ENCODE measurements at places on chromosomes 2 and 18.

- DNase-seq, result no peak
These were observed 1748.4 kb upstream of the CELF4 start for GRCh38 chr18:39313992-39314391.

DNA sequence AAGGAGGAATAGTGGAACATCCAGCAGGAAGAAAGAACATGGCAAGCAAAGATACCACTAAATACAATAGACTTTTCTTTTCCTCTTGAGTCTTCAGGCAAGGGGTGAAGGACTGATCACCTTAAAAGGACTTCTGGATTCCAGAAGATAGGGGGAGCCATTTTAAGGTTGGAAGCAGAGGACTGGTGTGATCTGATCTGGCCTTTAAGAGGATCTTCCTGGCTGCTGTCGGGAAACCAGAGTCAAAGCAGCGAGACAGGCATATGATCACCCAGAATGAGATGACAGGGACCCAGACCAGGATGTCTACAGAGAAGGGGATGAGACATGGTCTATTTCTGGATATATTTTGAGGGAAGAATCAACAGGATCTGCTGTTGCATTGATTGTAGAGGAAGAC lies 558.0 kb downstream of the STK39 start:
- no peak for DNase-seq

DNA sequence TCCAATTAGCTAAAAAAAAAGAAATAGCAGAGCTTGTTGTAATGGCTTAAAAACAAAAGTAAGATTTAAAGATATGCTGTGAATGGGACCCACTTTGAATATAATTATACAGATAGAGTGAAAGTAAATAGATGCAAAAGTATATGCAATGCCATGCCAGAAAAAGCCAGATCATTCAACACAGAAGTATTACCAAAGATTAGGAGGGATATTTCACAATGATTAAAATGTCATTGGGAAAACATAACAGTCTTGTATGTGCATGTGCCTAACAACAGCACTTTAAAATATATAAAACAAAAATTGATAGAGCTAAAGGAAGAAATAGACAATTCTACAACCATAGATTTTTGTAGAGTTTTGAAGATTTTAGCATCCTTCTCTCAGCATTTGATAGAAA lies 19.9 kb upstream of the SIGLEC15 start:
- no peak for DNase-seq

DNA sequence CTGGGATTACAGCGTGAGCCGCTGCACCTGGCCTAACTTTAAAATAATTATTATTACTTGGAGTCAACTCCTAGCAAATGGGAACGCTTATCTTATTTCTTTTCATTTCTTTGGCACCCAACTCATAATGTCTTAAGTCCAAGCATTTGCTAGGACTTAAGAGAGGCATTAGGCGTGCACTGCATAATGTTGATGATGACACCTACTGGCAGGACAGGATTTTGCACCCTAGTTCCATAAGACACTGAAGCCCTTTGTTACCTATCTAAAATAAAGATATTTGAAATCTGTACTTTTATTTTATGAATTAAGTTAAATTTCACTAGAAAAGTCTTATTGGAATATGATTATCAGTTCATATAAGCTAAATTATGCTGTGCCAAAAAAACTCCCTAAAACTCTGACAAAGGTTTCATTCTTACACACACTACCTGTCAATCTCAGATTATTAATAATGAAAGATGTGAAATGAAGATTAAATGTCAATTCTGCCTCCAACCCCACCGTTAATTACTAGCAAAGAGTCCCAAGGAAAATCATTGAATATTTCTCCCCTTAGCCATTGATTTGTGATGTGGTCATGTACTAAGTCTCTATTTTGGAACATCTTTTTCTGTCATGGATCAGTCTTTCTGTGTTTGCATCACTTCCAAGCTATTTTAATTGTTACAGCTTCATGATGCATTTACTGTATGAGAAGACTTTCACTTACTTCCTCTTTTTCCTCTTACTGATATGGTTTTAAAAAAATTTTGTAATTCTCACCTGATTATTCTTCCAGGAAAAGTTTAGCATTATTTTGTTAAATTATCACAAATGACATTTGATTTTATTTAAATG lies 12.7 kb upstream of the CDH2 start:
- no peak for DNase-seq

GRCh38 chr2:198597648-198598047 lies 793.3 kb downstream of the PLCL1 start:
- no peak for DNase-seq

DNA sequence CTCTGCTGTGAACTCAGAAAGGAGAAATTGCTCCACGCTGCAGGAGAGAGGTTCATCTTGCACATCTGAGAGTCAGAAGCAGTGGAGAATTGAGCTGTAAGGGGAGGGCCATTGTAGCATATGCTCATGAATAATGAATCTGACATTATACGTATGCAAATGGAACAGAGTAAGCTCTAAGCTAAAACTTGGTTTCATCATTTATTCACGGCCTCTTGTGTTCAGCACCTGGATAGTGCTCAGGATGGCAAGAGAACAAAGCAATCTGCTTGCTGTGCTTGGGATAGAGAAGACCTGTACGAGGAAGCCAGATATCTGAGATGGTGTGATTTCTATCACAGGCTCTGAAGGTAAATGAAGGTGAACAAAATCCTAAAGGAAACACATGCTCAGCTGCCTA lies 87.9 kb upstream of the GCFC2 start:
- DNase-seq, result no peak

DNA sequence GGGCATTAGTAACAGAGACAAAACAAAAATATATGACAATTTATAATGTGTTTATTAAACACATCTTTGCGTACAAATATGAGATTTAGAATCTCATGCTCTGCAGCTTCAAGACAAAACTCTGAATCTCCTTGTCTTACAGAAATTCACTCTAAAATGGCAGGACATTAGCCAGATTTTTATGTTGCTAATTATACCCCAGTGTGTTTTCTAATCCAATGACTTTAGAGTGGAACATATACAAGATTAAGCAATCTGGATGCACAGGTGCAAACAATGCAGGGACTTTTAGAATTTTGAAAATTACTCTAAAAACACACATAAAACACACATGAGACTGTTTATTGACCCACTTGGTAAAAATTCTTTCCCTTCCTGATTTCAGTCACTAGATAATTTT lies 85.9 kb downstream of the CALCRL start:
- DNase-seq, result no peak

DNA sequence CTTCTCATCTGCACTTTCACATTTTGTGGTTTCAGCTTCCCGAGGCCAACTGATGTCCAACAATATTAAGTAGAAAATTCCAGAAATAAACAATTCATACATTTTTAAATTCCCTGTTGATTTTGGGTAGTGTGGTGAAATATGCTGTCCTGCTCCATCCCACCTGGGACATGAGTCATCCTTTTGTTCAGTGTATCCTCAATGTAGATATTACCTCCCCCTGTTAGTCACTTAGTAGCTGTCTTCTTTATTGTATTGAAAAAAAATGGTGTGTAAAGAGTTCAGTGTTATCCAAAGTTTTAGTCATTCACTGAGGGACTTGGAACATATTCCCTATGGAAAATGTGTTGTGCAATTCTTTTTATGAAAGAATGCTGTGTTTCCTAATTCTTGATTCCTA lies 348.1 kb downstream of the SOCS6 start:
- no peak for DNase-seq

GRCh38 chr2:235527806-235528469 lies 34.1 kb downstream of the AGAP1 start:
- DNase-seq, result no peak

DNA sequence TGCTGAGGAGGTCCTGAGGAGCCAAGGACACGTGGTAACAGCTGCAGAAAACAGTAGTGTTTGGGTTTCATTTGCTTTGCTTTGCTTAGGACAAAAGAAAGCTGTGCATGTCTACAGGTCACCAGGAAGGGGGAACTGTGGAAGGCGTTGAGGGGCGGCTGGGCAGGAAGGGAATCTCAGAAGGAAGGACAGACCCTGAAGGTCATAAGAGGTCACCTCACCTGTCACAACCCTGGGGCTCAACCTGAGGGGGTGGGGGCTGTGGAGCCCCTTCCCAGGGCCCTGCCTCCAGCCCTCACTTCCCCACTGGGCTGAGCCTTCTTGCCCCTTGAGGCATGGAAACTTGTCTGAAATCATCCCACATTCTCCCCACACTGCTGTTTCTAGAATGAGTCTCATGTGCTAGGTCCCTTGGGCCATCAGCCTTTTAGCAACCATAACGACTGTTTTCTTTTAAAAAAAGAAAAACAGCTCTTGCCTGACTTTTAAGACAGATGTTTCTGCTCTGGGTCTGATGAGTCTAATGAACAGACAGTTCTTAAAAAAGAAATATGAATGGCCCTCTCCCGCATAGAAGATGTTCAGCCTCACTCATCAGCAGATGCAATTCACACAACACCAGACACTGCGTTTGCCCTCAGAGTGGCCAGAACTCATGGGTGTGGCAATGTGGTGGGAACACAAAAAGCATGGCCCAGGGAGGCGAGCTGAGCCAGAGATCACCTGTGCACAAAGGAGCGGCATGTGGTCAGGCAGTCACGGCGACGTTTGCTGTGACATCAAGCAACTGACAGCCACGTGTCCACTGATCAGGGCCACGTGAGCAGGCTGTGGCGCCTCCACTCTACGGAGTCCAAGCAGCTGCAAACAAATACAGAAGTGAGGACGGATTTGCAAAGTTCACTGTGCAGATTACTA lies 84.0 kb downstream of the SEPTIN10 start:
- DNase-seq, result no peak

DNA sequence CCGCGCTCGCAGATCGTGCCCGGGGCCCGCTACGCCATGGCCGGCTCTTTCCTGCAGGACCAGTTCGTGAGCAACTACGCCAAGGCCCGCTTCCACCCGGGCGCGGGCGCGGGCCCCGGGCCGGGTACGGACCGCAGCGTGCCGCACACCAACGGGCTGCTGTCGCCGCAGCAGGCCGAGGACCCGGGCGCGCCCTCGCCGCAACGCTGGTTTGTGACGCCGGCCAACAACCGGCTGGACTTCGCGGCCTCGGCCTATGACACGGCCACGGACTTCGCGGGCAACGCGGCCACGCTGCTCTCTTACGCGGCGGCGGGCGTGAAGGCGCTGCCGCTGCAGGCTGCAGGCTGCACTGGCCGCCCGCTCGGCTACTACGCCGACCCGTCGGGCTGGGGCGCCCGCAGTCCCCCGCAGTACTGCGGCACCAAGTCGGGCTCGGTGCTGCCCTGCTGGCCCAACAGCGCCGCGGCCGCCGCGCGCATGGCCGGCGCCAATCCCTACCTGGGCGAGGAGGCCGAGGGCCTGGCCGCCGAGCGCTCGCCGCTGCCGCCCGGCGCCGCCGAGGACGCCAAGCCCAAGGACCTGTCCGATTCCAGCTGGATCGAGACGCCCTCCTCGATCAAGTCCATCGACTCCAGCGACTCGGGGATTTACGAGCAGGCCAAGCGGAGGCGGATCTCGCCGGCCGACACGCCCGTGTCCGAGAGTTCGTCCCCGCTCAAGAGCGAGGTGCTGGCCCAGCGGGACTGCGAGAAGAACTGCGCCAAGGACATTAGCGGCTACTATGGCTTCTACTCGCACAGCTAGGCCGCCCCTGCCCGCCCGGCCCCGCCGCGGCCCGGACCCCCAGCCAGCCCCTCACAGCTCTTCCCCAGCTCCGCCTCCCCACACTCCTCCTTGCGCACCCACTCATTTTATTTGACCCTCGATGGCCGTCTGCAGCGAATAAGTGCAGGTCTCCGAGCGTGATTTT lies 7.6 kb downstream of the TBR1 start:
- no peak for DNase-seq

- DNase-seq, result no peak
These were observed 4.0 kb downstream of the REEP1 start for GRCh38 chr2:86333378-86333777.

DNA sequence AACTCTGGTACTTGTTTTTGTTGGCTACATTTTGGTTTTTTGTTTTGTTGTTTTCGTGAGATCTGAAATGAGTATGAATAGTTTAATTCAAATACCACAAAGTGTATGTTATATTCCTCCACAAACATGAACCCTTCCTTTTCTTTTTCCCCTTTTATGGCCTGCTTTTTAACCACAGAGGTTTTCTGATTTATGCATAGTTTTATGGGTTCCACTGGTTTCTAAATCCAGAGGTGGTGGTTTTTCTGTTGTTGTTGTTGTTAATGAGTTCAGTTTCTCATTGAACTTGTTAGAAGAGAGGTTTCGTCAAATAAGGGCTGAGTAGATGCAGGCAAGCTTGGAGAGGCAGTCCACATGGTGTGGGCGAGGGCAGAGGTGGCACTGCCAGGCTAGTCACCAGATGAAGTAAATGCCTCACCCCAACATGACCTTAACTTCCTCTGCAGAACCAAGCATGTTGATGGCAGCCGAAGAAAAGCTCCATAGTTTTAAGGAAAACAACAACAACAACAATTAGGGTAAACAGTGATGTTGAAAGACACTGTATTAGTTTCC lies 72.5 kb downstream of the RIF1 start:
- DNase-seq, result no peak

DNA sequence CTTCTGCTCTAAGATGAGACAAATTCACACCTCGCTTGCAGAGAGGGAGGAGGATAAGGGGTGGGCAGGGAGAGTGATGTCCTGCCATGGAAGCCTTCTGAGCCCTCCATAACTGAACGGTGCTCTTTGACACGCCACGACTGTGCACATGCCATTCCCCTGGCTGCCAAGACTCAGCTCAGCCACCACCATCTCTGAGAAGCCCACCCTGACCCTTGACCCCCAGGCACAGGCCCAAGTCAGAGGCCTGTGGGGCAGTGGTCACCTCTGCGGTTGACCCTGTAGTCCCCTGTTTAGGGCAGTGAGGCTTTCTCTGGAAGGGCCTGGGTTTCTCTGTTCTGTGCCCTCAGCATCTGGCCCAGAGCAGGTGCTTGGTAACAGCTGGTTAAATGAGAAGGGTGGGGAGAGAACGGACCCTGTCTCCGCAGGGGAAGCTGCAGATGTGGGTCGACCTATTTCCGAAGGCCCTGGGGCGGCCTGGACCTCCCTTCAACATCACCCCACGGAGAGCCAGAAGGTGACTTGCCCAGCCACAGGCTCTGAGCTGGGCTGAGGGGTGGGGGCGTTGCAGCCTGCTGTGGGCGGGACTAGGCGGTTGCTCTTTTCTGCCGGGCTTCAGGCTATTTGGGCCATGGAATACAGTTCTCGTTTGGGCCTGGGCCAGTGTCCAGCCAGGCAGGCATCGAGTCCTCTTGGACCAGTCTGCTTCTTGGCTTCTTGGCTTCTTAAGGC lies 215.1 kb downstream of the DYSF start:
- no peak for DNase-seq

DNA sequence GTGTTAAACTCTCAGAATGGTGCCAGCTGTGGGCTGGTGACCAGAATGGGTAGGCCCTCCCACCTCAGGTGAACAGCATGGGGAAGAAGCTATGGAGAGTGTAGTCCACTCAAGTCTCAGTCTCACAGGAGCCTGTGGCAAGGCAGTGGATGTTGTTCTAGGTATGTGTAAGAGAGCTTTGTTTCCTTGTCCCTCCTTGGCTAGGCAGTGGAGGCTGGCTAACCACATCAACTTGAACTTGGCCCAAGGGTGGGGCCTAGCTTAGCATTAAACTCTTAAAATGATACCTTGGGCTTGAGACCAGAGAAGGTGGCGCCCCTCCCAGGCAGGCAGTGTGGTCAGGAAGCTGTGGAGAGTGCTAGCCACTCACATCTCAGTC lies 53.2 kb upstream of the SLC4A10 start:
- DNase-seq, result no peak

- no peak for DNase-seq
These were observed 236.0 kb downstream of the SH3BP4 start for GRCh38 chr2:235187806-235188205.
